Type B pancreatic cell (in vitro differentiated cells): ENCODE measurements at places on chromosomes 2 and 18. TPM values are rescaled to one million over a fixed set of nuclear protein-coding genes. Genes with fewer than 3 reads are reported as not detected.

Gene CYTIP
- 0.40 and 0.51 TPM in 2 replicates for total RNA-seq

Gene HNRNPLL
- total RNA-seq: 49.4 and 72.3 TPM in 2 replicates

Gene CNRIP1
- 0.36 and 15.0 TPM in 2 replicates for total RNA-seq

Gene COLEC12
- total RNA-seq: 6.5 and 61.3 TPM in 2 replicates

Gene MRO
- 1.2 and 8.6 TPM in 2 replicates for total RNA-seq

Gene KIAA2012
- 0.12 and 1.3 TPM in 2 replicates for total RNA-seq

Gene CD8A
- 0.17 and 0.34 TPM in 2 replicates for total RNA-seq

Gene HOXD1
- 7.7 TPM in 1 of 2 replicates, not detected in the other for total RNA-seq

Gene LRRTM1
- 5.0 and 29.1 TPM in 2 replicates for total RNA-seq

Gene MROH2A
- total RNA-seq: not detected in 2 replicates

Gene ANTXR1
- total RNA-seq: 32.3 and 69.5 TPM in 2 replicates

Gene TLX2
- total RNA-seq: 0.67 and 2.9 TPM in 2 replicates

Gene SRD5A2
- 0.26 TPM in 1 of 2 replicates, not detected in the other for total RNA-seq

Gene TBR1
- total RNA-seq: 1.1 TPM in 1 of 2 replicates, not detected in the other

Gene CABLES1
- total RNA-seq: 11.4 and 31.1 TPM in 2 replicates

Gene LOXL3
- total RNA-seq: 3.4 and 23.8 TPM in 2 replicates

Gene RAMP1
- total RNA-seq: 11.3 and 23.8 TPM in 2 replicates

Gene LRRC30
- not detected in 2 replicates for total RNA-seq

Gene GNAL
- 8.3 and 12.9 TPM in 2 replicates for total RNA-seq

Gene CTNNA2
- 3.2 and 15.0 TPM in 2 replicates for total RNA-seq

Gene FBXO48
- 1.00 and 2.0 TPM in 2 replicates for total RNA-seq

Gene NT5C1B
- total RNA-seq: not detected in 2 replicates

Gene CD28
- total RNA-seq: 0.17 TPM in 1 of 2 replicates, not detected in the other

Gene ZNF519
- 10.5 and 31.4 TPM in 2 replicates for total RNA-seq

Gene TEKT4
- 0.34 TPM in 1 of 2 replicates, not detected in the other for total RNA-seq

Gene TRAPPC12
- 74.7 and 98.7 TPM in 2 replicates for total RNA-seq

Gene CPO
- total RNA-seq: 0.24 and 0.51 TPM in 2 replicates

Gene SLC9A4
- total RNA-seq: 3.1 and 7.9 TPM in 2 replicates

Gene UGT1A4
- total RNA-seq: not detected in 2 replicates

Gene CDK15
- 1.8 TPM in 1 of 2 replicates, not detected in the other for total RNA-seq

Gene GDF7
- total RNA-seq: 0.31 and 24.3 TPM in 2 replicates

Gene CD8B
- total RNA-seq: 0.93 and 2.4 TPM in 2 replicates

Gene ALMS1
- 14.6 and 30.4 TPM in 2 replicates for total RNA-seq

Gene GRP
- 1.2 and 3.0 TPM in 2 replicates for total RNA-seq

Gene TMEM182
- 4.2 and 5.8 TPM in 2 replicates for total RNA-seq

Gene REV1
- 29.0 and 42.6 TPM in 2 replicates for total RNA-seq

Gene OTOS
- total RNA-seq: not detected in 2 replicates

Gene STARD6
- not detected in 2 replicates for total RNA-seq

Gene VIT
- total RNA-seq: 1.2 and 1.4 TPM in 2 replicates

Gene NOL4
- 3.6 and 8.9 TPM in 2 replicates for total RNA-seq

Gene ELOA2
- total RNA-seq: not detected in 2 replicates

Gene VWA3B
- total RNA-seq: 0.38 and 4.1 TPM in 2 replicates

Gene IL1R2
- total RNA-seq: 0.48 and 1.2 TPM in 2 replicates

Gene CDH19
- 0.05 and 0.36 TPM in 2 replicates for total RNA-seq

Gene ALPP
- 0.27 and 1.5 TPM in 2 replicates for total RNA-seq

Gene MGAT4A
- 32.5 and 60.0 TPM in 2 replicates for total RNA-seq
